Stimulated activated naive CD8-positive, alpha-beta T cell treated with anti-CD3 and anti-CD28 coated beads, Interleukin-15, amount 100 ng/mL, for 72 hours (primary cell): ENCODE measurements at places on chromosomes 4 and X.

- DNase-seq: no peak
Observed at GRCh38 chrX:10533696-10534365, 86.6 kb downstream of the MID1 start.

DNA sequence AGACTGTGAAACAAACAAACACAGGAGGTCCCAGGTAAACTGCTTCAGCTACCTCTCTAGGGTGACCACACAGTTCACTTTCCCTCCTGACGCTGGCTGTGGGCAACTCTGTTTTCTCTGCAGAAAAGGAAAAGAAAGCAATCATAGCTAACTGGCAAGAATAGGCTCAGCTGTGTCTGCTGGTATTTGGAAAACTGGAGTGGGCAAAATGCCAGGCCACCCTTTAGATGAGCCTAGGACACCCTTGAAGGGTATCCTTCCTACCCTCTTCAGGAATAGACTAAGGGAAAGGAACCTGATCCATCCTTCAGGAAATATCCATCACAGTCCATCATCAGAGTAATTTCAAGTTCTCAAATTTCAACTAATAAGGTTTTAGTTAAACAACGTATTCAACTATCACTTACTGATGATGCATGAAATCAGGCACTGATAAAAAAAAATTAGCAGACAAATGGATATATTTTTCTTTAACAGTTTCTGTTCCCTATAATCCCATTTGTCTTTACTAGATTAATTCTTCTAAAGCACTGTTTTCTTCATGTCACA is 60.9 kb downstream of the CAMK2D start:
- no peak for DNase-seq

DNA sequence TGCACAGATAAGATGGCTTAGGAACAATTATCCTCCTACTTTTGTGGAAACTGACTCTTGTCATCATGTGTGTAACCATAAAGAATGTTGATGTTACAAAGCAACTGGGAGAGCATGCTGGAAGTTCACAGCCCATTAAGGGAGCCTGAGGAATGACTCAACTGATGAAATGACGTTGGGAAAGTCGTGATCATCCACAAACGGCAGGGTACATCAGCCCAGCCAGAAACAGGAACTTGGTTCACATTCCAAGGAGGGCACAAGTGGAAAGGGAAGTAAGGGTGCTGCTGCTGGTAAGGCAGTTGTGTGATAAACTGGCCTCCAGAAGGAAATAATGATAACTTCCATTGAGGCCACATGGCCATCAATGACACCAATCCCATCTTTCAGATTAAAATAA is 6.7 kb downstream of the TEC start:
- no peak for DNase-seq

GRCh38 chr4:151718984-151719955 is 41.5 kb downstream of the GATB start:
- DNase-seq: no peak

- no peak for DNase-seq
Observed at GRCh38 chr4:101008503-101008902, 338.8 kb downstream of the PPP3CA start.

DNA sequence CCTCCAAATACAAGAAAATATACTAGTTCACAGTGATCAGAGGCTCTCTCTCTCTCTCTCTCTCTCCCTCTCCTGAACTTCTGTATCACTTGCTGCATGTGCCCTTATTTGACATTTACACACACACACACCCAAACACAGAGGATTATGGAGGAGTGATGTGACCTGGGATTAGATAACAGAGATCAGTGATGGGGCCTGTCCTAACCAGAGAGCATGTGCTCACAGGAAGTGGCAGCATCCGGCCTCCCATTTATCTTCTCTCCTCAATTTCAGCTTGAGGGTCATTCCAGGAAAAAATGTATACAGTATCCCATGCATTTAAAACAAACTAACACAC is 143.0 kb downstream of the TSPAN5 start:
- DNase-seq: no peak

DNA sequence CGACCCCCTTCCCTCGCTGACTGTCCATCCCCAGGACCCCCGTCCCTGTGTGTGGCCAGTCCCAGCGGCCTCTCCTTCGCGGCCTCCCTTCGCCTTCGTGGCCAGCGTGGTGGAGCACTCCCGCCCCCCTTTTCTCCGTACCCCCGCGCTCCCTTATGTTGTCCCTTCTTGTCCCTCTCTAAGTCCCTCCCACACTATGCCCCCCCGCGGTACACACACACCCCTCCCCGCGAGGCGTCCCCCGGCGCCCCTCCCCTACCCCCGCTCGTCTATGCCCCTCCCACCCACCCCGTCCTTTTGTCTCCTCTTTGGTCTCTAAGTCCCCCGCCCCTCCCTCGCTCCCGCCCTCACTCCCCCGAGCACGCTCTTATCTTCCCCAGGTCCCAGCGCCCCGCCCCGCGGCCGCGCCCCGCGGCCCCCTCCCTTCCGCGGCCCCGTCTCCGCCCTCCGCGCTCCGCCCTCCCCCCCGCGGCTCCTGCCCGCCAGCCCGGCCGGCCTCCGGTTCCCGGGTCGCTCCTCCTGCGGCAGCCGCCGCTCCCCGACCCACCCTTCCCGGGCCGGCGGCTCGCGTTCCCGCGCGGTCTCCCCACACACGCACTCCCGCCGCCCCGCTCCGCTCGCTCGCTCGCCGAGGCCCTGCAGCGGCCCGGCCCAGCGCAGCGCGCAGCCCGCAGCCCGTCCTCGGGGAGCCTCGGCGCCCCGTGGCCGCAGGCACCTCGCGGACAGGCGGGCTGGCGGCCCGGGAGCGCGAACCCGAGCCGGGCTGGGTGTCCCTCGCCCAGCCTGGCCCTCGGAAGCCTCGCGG is 26.3 kb downstream of the UTP14A start:
- DNase-seq: peak; percentile 53

DNA sequence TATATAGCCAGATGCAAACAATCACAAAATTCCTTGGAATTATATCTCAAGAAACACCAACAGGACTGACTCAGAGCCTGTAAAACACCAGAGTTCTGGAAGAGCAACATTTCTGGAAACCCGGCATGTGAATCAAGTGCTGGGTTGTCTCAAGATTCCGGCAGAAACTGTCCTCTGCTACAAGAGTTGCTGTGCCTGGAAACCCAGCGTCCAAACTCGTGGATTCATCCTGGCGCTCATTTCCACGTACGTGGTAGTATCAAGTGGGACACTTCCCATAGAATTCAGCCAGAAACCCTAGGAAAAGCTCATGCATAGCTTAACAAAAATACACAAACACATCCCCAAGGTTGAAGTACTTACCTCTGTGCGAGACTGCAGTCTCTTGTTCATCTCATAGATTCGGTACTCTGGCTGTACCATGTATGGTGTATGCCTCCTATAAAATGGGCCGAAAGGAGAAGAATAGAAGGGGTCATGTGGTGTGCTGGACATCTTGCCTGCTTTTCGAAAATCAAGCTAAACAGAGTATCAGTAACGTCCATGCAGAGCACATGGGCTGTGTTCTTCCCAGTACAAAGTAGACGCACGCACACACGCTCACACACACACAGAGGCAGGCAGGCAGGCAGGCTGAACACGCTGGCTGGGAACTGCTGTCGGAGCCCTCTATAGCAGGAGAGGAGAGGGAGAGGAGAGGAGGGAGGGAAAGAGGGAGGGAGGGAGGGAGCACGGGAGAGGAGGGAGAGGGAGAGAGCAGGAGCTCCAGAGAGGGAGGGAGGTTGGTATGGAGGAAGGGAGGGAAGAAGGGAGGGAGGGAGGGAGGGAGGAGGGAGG is at the start of gene LDB2:
Gene LDB2 (minus strand): TSS at position 655 of the 837 bp plus-strand sequence.
- DNase-seq: no peak

DNA sequence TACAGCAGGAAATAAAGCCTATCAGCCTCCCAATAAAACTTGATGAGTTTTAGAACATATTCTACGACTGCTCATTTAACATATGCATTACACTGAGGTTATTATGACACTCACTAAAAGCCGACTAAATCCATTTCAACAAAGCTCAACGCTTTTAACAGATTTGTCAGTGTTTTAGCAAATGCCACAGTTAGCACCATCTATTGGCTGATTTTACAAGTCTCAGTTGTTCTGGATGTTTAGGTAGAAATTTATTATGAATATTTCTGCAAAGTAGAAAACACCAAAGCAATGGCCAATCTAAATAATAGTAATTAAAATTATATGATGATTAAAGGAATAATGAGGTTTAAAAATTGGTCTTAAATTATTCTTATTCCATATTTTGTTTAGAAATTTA is 993.2 kb upstream of the PCDH7 start:
- no peak for DNase-seq

GRCh38 chr4:123526511-123526910 is 129.9 kb downstream of the SPRY1 start:
- DNase-seq: no peak

DNA sequence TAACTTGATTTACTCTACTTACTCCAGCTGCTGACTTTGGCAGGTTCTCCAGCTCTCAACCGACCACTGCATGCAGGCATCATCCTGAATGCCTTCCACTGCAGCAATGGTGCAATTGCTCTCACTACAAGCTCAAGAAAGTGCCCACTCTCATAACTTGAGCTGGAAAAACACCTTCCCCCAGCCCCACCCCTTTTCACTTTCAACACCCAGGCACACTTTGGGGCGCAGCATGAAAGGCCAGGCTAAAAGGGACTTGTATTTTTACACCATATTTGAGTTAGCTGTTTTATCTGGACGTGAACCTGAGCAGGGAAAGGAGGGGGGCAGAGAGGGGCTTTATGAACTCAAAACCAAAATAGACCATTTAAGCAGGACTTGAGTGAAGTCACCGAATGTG is 274.5 kb downstream of the RAB28 start:
- no peak for DNase-seq

DNA sequence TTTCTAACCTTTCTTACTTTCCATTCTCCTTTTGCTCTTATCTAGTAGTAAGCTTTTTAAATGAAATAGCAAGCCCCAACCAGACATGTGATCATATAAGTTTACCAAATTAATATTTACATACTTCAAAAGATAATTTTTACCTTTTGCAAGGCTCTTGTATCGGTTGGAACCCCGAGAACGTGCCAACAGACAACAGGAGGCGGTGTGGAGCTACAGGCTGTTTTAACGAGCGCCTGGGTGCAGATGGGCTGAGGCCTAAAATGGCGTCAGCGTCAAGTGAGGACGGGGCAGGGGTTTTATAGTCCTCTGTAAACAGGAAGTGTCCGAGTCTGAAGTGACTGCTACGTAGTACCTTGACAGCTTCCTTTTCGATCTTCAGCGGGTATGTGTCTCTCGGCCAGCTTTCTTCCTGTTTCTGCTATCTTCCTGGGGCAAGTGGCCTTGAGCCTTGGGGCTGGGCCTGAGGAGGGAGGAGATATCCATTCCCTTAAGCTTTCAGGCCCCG is 342.7 kb downstream of the GALNTL6 start:
- no peak for DNase-seq

GRCh38 chr4:8516996-8517550 is 63.1 kb upstream of the GPR78 start:
- DNase-seq: no peak

GRCh38 chr4:20386906-20387305 is 135.2 kb downstream of the SLIT2 start:
- DNase-seq: no peak

- DNase-seq: no peak
Observed at GRCh38 chr4:101020956-101021355, 326.4 kb downstream of the PPP3CA start.

- no peak for DNase-seq
Observed at GRCh38 chrX:144042271-144042670, 158.4 kb downstream of the UBE2NL start.

DNA sequence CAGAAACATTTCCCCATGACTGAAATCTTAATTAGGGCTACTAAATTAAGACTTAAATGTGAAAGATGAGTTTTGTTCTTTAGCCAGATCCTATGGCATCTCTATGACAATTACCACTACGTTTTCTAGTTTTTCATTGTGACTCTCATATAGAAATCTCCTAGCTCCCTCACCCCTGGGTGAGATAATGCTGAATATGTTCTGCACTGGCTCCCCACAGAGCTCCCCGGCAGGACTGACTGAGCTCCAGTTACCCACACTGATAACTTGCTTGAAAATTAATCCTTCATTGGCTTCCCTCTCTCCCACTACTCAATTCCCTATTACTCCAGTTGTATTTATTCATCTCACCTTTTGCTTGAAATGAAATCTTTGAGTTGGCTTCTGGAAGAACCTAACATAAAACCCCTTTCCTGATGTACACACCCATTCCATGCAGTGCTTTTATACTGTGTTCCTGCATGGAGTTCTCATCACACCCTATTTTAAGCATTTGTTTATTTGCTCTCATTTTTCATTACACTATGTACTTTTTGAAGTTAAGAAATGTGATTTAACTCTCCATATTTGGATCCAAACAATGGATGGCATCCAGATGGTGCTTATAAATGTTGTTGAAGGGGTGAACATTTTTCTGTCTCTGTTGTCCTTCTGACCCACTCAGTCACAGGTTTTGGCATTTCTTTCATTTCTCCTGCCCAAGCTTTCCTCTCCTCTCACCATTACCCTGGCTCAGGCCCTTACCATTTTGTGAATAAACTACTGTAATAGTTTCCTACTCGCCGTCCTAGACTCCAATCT is 623.4 kb downstream of the SPRY1 start:
- DNase-seq: no peak

- DNase-seq: no peak
Observed at GRCh38 chrX:37302569-37302968, 46.6 kb upstream of the PRRG1 start.

DNA sequence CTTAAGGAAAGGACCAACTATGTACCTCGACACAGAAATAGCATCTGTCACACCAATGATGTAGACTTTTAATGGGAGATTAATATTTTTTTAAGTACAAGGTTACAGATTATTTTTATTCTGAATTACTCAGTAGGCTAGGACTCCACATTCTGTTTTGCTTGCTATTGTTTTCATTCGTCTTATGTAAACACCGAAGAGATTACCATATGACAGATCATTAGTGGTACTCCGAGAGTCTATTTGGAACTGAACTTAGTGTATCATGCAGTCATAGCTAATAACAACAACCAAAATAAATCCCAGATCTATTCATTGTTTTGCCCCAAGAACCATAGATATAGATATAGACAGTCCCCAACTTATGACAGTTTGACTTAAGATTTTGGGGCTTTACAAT is 139.7 kb upstream of the SPRY1 start:
- no peak for DNase-seq

- DNase-seq: no peak
Observed at GRCh38 chr4:148730766-148731165, 288.6 kb upstream of the NR3C2 start.

- DNase-seq: no peak
Observed at GRCh38 chr4:30837131-30837539, 117.0 kb downstream of the PCDH7 start.

DNA sequence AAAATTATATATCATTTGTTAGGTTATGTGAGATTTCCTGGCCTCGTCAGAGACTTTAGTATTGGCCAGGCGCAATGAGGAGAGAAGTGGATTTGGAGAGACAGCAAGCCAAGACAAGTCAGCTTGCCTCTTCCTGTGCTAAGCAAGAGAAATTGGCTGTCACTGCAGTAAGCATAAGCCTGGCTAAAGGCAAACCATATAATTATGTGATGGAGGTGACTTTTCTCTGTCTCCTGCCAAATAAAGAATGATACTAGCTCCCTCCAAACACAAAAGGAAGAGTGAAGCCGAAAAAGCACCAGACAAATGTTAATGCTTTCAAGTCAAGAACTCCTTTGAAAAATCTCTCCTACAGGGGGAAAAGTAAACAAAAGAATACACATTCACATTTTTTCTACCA is 2246.0 kb downstream of the ARAP2 start:
- no peak for DNase-seq
